ENCODE measurements at places on chromosomes 7 and 10.
A peak's percentile ranks its signal among the peaks of the same experiment; 100 is the strongest.

GRCh38 chr10:73211106-73211811 lies 35.8 kb downstream of the DNAJC9 start:
- no peak for DNase-seq

DNA sequence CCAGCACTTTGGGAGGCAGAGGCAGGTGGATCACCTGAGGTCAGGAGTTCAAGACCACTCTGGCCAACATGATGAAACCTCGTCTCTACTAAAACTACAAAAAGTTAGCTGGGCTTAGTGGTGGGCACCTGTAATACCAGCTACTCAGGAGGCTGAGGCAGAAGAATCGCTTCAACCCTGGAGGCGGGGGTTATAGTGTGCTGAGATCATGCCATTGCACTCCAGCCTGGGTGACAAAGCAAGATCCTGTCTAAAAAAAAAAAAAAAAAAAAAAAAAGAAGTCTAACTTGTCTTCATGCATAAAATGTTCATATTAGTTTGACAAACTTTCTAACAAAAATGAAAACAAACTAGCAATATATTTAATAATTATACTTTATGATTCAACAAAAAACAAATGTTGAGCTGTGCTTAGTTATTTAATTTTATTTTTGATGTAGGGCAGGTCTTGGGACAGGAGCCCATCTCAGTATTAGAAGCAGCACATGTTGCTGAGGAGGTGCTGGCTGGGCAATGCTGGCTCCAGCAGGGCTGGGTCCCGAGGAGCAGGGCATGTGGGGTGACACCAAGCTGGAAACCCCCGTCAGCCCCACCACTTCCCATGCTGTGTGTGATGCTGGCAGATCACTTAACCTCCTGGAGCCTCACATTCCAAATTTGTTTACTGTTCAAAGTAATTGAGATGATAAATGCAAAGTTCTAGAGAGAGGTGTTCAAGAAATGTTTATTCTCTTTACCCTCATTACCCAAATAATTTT lies 335.3 kb upstream of the KLF6 start:
- no peak for DNase-seq

DNA sequence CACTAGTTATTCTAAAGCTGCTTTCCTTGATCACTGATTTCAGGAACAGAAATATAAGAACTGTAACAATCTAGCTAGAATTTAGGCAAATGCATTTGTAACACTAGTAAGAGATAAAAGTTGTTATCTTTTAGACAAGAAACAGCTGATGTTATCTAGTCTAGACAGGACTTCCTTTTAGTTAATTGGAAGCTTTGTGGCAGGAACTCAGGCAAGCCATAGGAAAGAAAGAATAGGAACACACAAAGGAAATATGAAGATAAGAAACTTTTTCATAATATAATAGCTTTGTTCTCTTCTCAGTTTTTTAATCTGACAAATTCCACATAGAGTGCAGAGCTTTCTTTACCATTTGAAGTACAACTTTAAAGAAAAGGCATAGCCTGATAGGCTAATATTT lies 59.0 kb upstream of the AGR3 start:
- DNase-seq: no peak

DNA sequence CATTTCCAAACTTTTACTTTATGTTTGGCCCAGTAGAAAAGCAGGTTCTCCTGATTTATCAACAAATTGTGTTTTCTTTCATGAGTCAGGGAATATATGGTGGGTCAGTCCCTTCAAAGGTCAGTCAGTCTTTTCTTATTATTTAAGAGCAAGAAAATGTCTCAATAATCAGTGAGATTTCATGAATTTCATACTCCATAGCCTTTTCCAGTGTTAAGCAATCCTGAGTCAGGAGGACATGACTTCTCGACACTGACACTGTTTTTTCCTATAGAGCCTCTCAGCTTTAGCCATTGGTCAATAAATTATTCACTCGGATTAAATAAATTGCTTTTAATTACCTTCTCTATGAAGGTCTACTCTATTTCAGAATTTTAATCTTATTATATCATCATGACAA lies 334.5 kb downstream of the SORCS1 start:
- DNase-seq: no peak

GRCh38 chr7:138875794-138876193 lies 77.8 kb upstream of the ATP6V0A4 start:
- DNase-seq: peak; percentile 48

DNA sequence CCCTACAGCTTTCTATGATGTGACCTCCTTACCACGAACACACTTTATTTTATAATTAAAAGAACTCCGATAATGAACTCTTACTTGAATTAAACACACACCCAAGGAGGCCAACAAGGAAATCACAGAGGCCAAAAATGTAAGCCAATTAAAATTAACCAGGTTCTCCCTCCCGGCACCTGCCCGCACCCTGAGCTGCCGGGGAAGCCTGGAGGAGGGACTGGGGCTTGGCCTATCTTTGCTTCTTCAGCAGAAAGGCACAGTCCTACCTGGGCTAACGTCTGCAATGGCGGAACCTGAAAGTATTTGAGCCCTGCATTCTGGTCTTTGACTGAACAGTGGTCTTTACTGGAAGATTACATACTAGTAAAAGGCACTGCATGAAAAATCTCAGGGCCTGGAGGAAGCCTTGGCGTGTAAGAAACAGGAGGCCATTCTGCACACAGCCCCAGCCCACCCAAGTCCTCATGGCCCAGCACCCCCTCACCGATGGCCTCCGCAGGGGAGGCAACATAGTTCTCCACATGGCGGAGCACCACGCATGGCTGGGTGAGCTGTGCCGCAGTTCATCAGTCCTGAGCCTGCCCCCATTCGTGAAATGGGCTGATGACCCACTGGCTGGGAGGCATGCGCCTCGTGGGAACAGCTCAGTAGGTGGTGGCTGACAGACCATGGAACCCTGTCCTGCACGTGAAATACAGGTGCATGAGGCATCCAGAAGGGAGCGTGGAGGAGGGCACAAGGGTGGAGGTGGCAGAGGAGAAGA lies 173.8 kb downstream of the PARD3 start:
- no peak for DNase-seq

Measured in adipocyte (in vitro differentiated cells).